ENCODE measurements at places on chromosomes 7 and 10. TPM values are rescaled to one million over a fixed set of nuclear protein-coding genes. Genes with fewer than 3 reads are reported as not detected.

- no peak overlapping the region for H3K27ac ChIP-seq
- peaks cover 36% of the 10 kb centered on the region for H3K4me1 ChIP-seq
- peaks cover 6% of the 10 kb centered on the region for H3K27me3 ChIP-seq
- peak; percentile 19 for DNase-seq
Measured at GRCh38 chr7:55304018-55304762, 60.9 kb upstream of the LANCL2 start.

DNA sequence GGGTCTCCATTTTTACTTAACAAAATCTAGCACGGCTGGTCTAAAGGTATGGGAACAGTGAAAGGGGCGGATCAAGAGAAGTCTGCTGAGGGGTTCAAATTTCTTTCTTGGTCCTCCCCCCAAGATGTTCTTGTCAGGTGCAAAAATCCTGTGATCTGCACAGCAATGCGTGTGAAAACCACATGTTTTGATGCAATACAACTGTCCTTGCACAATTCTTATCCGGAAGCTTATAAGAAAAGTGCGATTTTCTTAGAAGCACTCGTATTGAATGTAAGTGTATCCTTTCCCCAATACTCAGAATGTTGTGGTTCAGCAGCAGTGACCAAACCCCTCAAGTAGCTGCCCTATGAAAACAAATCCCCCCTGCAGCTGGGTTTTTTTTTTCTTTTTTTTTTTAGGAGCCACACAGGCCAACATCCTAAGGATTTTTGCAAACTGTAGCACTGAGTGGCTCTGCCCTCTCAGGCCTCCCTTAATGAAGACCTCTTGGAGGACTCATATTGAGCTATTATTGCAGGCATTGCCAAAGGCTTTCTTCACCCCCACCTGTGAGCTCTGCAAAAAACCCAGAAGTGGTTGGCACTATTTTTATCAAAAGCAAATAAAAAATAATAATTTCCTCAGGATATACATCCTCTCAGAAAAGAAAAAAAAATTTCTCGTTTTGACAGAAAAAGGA is 151.9 kb upstream of the ITGB1 start:
- no peak overlapping the region for H3K4me3 ChIP-seq
- H3K4me1 ChIP-seq = peaks cover 45% of the 10 kb centered on the region
- no peaks in the 10 kb centered on the region for H3K36me3 ChIP-seq
- H3K27me3 ChIP-seq = peaks cover 12% of the 10 kb centered on the region

GRCh38 chr10:113093188-113094113 is 143.4 kb downstream of the TCF7L2 start:
- H3K4me3 ChIP-seq = peak overlapping the region; percentile 22
- peaks cover 13% of the 10 kb centered on the region for H3K4me1 ChIP-seq
- no peak for DNase-seq
- no peaks in the 10 kb centered on the region for H3K27me3 ChIP-seq

DNA sequence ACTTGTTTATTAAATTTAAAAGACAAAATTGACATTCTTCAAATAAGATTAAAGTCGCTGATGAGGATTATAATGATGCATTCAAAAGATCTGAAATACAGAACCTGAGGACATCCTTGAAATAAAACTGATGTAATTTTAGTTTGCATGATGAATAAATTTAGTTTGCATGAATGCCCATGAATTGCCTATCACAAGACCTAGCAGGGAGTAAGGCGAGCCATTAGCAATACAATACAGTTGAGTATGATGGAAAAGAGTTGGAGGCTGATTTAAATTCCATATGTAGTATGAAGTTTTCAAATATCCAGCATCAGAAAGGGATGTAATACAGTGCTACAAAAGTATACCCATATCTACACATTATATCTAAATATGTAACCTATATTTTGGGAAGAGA is 321.3 kb downstream of the CACNA2D1 start:
- no peaks in the 10 kb centered on the region for H3K27me3 ChIP-seq
- DNase-seq = no peak
- H3K36me3 ChIP-seq = peaks cover 19% of the 10 kb centered on the region
- no peak overlapping the region for H3K4me3 ChIP-seq
- no peak overlapping the region for H3K27ac ChIP-seq

GRCh38 chr7:29484280-29484679 is 79.4 kb upstream of the PRR15 start:
- no peak for DNase-seq
- no peaks in the 10 kb centered on the region for H3K27me3 ChIP-seq
- H3K4me3 ChIP-seq = no peak overlapping the region
- H3K27ac ChIP-seq = no peak overlapping the region

- H3K4me1 ChIP-seq = peaks cover 66% of the 10 kb centered on the region
- H3K36me3 ChIP-seq = peaks cover under 1% of the 10 kb centered on the region
- DNase-seq = no peak
- peak overlapping the region; percentile 99 for H3K27ac ChIP-seq
- H3K27me3 ChIP-seq = no peaks in the 10 kb centered on the region
Measured at GRCh38 chr7:139730746-139731612, 46.8 kb downstream of the HIPK2 start.

- H3K27ac ChIP-seq = no peak overlapping the region
- H3K27me3 ChIP-seq = no peaks in the 10 kb centered on the region
- no peak for DNase-seq
- no peaks in the 10 kb centered on the region for H3K4me1 ChIP-seq
- H3K4me3 ChIP-seq = no peak overlapping the region
Measured at GRCh38 chr7:155889636-155890511, 77.6 kb upstream of the SHH start.

GRCh38 chr10:72330069-72330426 is 24.7 kb downstream of the DNAJB12 start:
- H3K27me3 ChIP-seq = no peaks in the 10 kb centered on the region
- peaks cover 4% of the 10 kb centered on the region for H3K36me3 ChIP-seq
- no peak overlapping the region for H3K27ac ChIP-seq
- no peak overlapping the region for H3K4me3 ChIP-seq

DNA sequence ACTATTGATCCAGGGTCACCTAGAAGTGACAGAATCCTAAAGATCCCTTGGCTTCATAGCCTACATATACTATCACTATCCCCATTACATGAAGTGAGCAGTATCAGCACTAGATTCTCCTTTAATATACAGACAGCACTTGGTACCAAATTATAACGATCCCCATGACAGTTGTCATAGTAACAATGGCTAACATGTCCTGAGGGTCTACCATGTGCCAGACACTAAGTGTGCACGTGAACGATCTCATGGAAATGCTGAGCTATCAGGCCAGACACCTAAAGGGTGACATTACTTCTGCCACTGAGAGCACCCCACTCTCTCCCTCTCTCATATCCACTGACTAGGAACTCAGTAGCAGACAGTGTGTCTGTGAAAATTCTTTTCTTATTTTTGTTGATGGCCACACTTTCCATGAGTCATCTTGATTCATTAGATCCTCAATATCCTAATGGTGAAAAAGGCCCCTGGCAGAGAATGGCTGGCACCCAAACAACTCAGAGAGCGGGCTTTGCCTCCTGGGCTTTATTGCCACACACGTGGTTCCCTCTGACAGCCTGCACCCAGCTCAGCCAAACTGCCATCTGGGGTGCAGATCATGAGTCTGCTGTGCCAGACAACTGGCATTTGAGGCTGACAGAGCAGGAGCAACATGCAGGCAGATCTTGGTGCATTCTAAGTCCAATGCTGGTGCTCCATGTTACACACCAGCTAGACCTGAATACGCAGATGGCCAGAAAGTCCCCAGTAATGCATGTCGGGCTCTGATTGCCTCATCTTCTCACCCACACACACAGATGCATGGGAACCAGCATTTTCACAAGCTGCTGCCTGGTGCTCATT is 176.3 kb downstream of the DGKI start:
- H3K27me3 ChIP-seq = no peaks in the 10 kb centered on the region
- no peak for DNase-seq
- H3K4me3 ChIP-seq = no peak overlapping the region
- peak overlapping the region; percentile 98 for H3K27ac ChIP-seq
- H3K4me1 ChIP-seq = peaks cover 47% of the 10 kb centered on the region

DNA sequence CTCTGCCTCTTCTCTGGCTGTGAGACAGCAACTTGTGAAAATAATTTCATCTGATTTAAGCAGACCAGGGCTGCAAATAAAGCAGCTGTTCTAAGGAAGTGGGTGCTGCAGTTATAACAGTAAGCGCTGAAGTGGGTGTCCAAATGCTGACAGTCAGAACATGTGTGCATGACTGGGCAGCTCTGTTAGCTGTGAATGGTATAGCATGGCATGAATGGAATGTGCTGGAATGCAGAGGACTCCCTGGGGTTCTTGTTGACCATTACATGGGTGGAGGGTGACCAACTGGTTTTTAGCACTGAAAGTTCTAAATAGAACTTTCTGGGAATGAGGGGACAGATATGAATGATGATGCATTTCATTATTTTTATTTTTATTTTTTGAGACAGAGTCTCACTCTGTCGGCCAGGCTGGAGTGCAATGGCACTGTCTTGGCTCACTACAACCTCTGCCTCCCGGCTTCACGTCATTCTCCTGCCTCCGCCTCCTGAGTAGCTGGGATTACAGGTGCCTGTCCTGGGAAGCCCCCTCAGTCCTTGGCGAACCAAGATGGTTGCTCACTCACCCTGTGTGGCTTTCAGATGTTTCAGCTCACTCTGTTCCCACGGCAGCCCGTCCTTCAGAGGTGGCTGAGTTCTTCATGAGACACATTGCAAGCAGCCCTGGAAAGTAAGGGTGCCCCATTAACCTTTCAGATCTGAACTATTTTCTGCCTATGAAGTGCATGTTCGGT is 319.8 kb upstream of the PHYHIPL start:
- H3K4me1 ChIP-seq = peaks cover 22% of the 10 kb centered on the region
- H3K27me3 ChIP-seq = no peaks in the 10 kb centered on the region
- DNase-seq = peak; percentile 81

RELN gene
- 0.36 TPM for total RNA-seq
